ENCODE measurements at places on chromosomes 16 and 17. TPM values are rescaled to one million over a fixed set of nuclear protein-coding genes. Genes with fewer than 3 reads are reported as not detected.

Gene NCOR1
- polyA plus RNA-seq = 41.3 TPM

Gene EMP2
- polyA plus RNA-seq = 74.3 TPM

Gene CCL2
- polyA plus RNA-seq = 226 TPM

Gene C17orf50
- 0.26 TPM for polyA plus RNA-seq

Gene MPO
- polyA plus RNA-seq = 10.8 TPM

Gene MAPT
- polyA plus RNA-seq = 0.27 TPM

Gene NOD2
- 7.5 TPM for polyA plus RNA-seq

Gene CCL17
- 39.3 TPM for polyA plus RNA-seq

Gene SEBOX
- not detected for polyA plus RNA-seq

Gene HAS3
- 14.0 TPM for polyA plus RNA-seq

Gene STX1B
- polyA plus RNA-seq = 0.33 TPM

Gene SYT17
- polyA plus RNA-seq = 7.3 TPM

Gene SLC16A13
- polyA plus RNA-seq = 7.9 TPM

Gene ADAP2
- polyA plus RNA-seq = 10.3 TPM

Gene OTOP3
- not detected for polyA plus RNA-seq

Gene KRT24
- polyA plus RNA-seq = 0.08 TPM

Gene MYOCD
- 0.96 TPM for polyA plus RNA-seq

Gene HYDIN
- 2.4 TPM for polyA plus RNA-seq

Gene PPY
- polyA plus RNA-seq = not detected

Gene OSGIN1
- polyA plus RNA-seq = 17.9 TPM

Gene KRTAP1-1
- polyA plus RNA-seq = not detected

Gene ACSM3
- 10.3 TPM for polyA plus RNA-seq

Gene DNAH3
- 1.0 TPM for polyA plus RNA-seq

Gene MED1
- polyA plus RNA-seq = 14.7 TPM

Gene STXBP4
- 1.6 TPM for polyA plus RNA-seq

Gene TP53TG3C
- not detected for polyA plus RNA-seq

Gene SNAI3
- 3.8 TPM for polyA plus RNA-seq

Gene CCL11
- polyA plus RNA-seq = 3.6 TPM

Gene MAF
- 7.0 TPM for polyA plus RNA-seq

Gene NLRC3
- 1.1 TPM for polyA plus RNA-seq

Gene NXPH3
- polyA plus RNA-seq = 1.1 TPM
